SJCRH30 (cell line): ENCODE measurements at places on chromosomes 11 and 22.

GRCh38 chr11:56152333-56152732 lies 7.8 kb downstream of the OR8K5 start:
- H3K4me1 ChIP-seq = no peaks in the 10 kb centered on the region
- H3K4me3 ChIP-seq = no peak overlapping the region
- DNase-seq = no peak
- no peaks in the 10 kb centered on the region for H3K27me3 ChIP-seq
- H3K27ac ChIP-seq = no peak overlapping the region
- H3K36me3 ChIP-seq = no peaks in the 10 kb centered on the region

GRCh38 chr11:11400635-11401232 lies 47.7 kb upstream of the CSNK2A3 start:
- no peaks in the 10 kb centered on the region for H3K36me3 ChIP-seq
- no peak overlapping the region for H3K27ac ChIP-seq
- no peak overlapping the region for H3K4me3 ChIP-seq
- H3K4me1 ChIP-seq = no peaks in the 10 kb centered on the region

DNA sequence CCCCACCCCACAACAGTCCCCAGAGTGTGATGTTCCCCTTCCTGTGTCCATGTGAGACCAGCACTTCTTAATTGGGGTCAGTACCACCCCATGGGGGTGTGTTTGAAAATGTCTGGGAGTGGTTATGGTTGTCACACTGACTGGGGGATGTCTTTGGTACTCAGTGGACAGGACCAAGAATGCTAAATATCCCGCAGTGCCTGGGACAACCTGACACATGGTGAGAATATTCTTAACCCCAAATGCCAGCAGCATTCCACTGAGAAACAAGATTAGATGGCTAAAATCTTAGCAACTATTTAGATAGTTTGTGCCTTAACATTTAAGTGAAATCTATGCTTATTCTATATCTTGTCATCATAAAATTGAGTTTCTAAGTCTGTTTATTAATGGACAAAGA lies 177.5 kb upstream of the ZBED5 start:
- H3K36me3 ChIP-seq = no peaks in the 10 kb centered on the region
- H3K27ac ChIP-seq = no peak overlapping the region
- no peaks in the 10 kb centered on the region for H3K27me3 ChIP-seq
- no peak for DNase-seq

- H3K36me3 ChIP-seq = no peaks in the 10 kb centered on the region
- no peak overlapping the region for H3K27ac ChIP-seq
- H3K4me3 ChIP-seq = peak overlapping the region; percentile 84
- peaks cover 4% of the 10 kb centered on the region; the same call in 1 of the 2 replicates for H3K4me1 ChIP-seq
Observed at GRCh38 chr22:29581799-29582198, 886 bp upstream of the NIPSNAP1 start.

GRCh38 chr22:37675930-37676735 lies 697 bp downstream of the LGALS1 start:
- peaks cover 9% of the 10 kb centered on the region for H3K4me1 ChIP-seq
- peak overlapping the region; percentile 70 for H3K4me3 ChIP-seq
- H3K27ac ChIP-seq = peak overlapping the region; percentile 72
- peak; percentile 77 for DNase-seq

GRCh38 chr22:20775342-20775895 lies 1.5 kb downstream of the SERPIND1 start:
- no peaks in the 10 kb centered on the region for H3K4me1 ChIP-seq
- no peaks in the 10 kb centered on the region for H3K27me3 ChIP-seq
- H3K4me3 ChIP-seq = no peak overlapping the region
- H3K27ac ChIP-seq = no peak overlapping the region

GRCh38 chr22:25176175-25176574 lies 23.5 kb upstream of the CRYBB3 start:
- no peak for DNase-seq
- no peaks in the 10 kb centered on the region for H3K27me3 ChIP-seq
- peaks cover 59% of the 10 kb centered on the region for H3K36me3 ChIP-seq
- H3K4me1 ChIP-seq = no peaks in the 10 kb centered on the region
- no peak overlapping the region for H3K4me3 ChIP-seq
- H3K27ac ChIP-seq = no peak overlapping the region

DNA sequence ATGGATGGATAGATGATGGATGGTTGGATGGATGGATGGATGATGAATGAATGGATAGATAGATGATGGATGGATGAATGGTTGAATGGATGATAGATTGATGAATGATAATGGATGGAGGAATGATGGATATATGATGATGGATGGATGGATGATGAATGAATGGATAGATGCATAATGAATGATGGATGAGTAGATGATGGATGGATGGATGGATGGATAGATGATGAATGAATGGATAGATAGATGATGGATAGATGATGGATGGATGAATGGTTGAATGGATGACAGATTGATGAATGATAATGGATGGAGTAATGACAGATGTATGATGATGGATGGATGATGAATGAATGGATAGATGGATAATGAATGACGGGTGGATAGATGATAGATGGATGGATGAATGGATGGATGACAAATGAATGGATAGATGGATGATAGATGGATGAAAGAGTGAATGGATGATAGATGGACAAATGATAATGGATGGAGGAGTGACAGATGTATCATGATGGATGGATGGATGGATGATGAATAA lies 1466.5 kb downstream of the BRD1 start:
- peaks cover 20% of the 10 kb centered on the region for H3K27me3 ChIP-seq
- DNase-seq = no peak
- H3K4me3 ChIP-seq = no peak overlapping the region

GRCh38 chr11:86372586-86372985 lies 2.1 kb upstream of the CCDC81 start:
- H3K4me3 ChIP-seq = no peak overlapping the region
- H3K4me1 ChIP-seq = no peaks in the 10 kb centered on the region
- no peak for DNase-seq
- H3K27ac ChIP-seq = no peak overlapping the region
- no peaks in the 10 kb centered on the region for H3K36me3 ChIP-seq
- no peaks in the 10 kb centered on the region for H3K27me3 ChIP-seq

GRCh38 chr11:71248251-71248570 lies 4.2 kb downstream of the SHANK2 start:
- no peak for DNase-seq
- no peaks in the 10 kb centered on the region for H3K36me3 ChIP-seq
- no peaks in the 10 kb centered on the region for H3K27me3 ChIP-seq
- no peak overlapping the region for H3K4me3 ChIP-seq
- no peaks in the 10 kb centered on the region for H3K4me1 ChIP-seq
